Keratinocyte (primary cell): ENCODE measurements at places on chromosomes 11 and 22.

DNA sequence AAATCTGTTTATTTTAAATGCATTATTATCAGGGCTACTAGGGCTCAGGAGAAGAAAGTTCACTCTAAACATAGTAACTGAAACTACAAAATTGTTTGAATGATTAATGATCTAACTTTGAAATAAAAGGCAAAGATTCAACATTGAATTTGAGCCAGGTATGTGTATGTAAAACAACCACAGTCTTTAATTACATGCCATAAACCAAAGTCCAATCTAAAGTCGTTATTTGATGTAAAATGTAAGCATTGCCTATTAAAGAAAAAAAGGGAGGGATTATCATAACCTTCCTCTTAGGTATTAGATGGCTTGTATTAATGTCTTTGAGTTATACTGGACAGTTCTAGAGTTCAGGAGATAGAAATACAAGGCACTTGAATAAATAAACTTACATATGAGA, 25.2 kb upstream of the PANX1 start:
- no peak for DNase-seq

GRCh38 chr11:133965031-133965601, 8.3 kb upstream of the IGSF9B start:
- no peak for DNase-seq

DNA sequence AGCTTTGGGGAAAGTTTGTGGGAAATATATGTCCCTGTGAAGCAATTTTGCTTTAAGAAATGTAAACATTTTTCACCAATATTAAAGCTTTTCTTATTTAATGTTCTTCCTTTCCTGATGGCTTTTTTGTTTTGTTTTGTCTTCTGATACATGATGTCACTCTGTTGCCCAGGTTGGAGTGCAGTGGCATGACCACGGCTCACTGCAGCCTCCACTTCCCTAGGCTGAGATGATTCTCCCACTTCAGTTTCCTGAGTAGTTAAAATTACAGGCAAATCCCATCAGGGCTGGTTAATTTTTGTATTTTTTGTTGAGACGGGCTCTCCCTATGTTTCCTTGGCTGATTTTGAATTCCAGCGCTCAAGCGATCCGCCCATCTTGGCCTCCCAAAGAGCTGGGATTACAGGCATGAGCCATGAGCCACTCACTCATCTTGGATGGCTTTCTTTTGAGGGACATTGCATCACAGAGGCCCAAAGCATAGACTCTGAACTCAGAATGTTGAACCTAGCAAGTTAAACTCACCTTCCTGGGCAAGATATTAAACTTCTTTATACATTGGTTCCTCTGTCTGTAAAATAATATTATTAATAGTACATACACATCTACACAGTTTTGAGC, 651 bp upstream of the CARD16 start:
- no peak for DNase-seq

DNA sequence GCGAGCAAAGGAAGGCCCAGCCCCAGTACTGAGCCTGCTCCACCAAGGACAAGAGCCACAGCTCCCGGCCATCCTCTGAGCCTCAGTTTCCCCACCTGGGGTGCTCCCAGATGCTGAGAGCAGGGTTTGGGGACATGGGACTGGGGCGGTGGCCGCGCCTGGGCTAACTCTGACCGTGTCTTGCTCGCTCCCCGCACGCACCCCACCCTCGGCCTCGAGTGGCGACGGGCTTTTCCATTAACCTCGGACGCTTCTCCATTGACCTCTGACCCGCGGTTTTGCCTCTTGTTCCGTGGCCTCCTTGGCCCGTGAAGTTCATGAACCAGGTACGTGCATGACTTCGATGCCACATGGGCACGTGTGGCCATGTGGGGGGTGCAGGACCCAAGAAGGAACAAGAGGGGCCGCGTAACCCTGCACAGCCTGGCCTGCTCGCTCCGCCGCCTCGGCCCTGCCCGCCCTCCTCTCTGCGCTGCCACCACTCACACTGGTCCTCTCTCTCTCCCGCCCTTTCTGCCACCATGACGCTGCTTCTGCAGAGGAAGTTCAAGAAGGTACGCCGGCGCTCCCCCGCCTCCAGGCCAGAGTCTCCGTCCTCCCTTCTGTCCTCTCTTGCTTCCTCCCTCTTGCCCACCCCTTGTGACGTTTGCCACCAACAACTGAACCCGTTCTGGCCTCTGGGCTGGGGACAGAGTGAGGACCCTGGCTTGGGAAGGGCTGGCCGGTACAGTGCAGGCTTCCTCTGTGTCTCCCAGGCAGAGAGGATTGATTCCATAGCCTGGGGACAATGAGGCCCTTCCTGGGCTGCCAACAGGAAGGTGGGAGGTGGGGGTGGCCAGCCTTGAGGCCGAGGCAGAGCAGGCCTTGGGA, 6.9 kb downstream of the TNNT3 start:
- no peak for DNase-seq

DNA sequence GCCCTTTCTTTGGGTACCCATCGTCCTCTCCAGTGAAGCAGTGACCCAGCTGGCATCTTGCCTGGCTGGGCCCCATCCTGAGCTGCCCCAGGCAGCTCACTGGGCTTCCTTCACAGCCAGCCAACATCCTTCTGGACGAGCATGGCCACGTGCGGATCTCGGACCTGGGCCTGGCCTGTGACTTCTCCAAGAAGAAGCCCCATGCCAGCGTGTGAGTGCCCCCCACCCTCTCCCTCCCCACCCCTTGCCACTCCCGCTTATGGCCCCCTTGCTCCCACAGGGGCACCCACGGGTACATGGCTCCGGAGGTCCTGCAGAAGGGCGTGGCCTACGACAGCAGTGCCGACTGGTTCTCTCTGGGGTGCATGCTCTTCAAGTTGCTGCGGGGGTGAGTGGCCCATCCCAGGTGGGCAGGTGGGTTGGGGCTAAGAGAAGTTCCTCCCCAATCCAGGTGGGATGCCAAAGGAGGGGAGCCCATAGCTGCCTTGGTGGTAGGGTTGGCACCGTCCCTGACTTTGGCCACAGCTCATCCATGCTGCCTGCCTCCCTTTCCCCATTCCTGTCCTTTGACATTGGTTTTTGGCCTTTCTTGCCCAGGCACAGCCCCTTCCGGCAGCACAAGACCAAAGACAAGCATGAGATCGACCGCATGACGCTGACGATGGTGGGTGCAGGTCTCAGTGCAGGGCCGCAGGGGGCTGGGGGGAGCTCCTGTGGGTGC, 6.8 kb upstream of the ANKRD13D start:
- DNase-seq: no peak

DNA sequence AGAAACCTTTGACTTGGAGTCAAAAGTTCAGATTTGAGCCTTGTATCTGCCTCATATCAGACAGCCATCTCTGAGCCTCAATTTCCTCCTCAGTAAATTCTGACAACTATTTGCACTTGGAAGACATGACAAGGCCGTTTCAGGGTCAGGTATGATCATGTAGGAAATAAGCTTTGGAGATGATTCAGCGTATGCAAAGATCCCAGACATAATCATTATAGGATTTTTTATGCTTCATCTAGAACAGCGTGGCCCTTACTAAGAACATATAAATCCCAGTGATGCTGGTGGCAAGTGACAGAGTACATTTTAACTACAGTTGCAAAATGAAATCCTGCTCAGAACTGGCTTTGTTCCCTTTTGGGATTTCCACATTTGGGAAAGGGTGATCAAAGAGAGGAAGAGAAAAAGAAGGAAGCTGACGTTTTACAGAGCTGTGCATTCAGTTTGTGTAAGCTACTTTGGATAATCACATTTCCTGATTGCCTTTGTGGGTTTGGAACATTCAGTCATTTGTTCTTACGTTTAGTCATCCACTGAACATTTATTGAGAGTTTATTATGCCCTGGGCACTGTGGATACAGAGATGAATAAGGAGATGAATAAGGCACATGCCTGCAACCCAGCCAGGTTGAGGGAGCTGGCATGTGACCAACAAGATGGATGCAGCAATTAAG, 81.9 kb upstream of the HEPHL1 start:
- peak; percentile 89 for DNase-seq
